AG04450 (cell line): ENCODE measurements at places on chromosomes 7 and 10.
A peak's percentile ranks its signal among the peaks of the same experiment; 100 is the strongest.

GRCh38 chr10:89776665-89777064, 75.3 kb downstream of the KIF20B start:
- DNase-seq, result no peak

GRCh38 chr10:95517536-95518454, 43.4 kb downstream of the SORBS1 start:
- no peak for DNase-seq

DNA sequence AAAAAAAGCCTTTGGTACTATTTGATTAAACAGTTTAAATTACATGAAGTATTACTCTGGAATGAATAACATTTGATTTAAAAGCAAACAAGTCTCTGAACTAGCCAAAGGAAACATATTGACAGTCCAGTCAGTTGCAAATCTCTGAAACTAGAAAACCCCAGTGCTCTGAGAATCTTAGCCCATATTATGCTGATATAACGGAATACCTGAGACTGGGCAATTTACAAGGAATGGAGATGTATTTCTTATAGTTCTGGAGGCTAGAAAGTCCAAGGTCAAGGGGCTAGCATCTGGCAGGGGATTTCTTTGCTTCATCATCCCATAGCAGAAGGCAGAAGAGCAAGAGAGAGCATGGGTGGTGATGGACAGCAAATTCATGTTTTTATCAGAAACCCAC, 21.7 kb upstream of the FKBP9 start:
- no peak for DNase-seq

DNA sequence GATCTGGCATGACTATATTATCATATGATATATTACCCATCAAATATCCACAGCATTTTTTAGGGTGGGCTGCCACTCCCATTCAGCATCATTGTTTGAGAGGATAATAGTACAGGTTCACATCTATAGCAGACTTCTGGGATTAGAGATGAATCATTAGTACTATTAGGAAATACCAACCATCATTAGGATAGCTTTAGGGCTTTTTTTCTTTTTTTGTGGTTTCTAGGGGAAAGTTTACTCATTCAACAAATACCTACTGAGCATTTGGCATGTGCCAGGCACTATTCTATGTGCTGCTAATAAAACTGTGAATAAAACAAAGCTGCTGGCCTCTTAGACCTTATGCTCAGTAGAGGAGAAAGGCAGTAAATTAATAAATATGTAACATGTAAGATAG, 40.6 kb downstream of the NHLRC2 start:
- no peak for DNase-seq

- peak; percentile 20 for DNase-seq
Observed at GRCh38 chr10:110919349-110919931, at the start of gene SHOC2. Gene SHOC2 (plus strand): TSS chr10:110919604. CDS start chr10:110964359, 44,755 bp downstream.

DNA sequence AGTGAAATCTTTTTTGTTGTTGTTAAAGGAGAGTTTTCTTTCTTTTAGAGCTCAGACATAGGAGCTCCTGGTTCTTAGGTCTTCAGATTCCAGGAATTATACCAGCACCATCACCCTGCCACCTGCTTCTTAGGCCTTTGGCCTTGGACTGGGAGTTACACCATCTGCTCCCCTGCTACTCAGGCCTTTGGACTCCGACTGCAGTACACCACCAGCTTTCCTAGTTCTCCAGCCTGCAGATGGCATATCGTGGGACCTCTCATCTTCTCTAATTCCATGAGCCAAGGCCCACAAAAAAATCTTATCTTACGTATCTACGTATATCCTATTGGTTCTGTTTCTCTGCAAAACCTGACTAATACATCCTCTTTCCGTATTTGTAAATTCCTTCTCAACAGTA, 5.1 kb upstream of the TACC2 start:
- no peak for DNase-seq

- DNase-seq, result no peak
Observed at GRCh38 chr10:70879207-70879606, 9.2 kb downstream of the PCBD1 start.

- DNase-seq, result no peak
Observed at GRCh38 chr7:138980563-138981291, 462 bp downstream of the KIAA1549 start.

GRCh38 chr10:83677795-83678194, 461.5 kb upstream of the GHITM start:
- no peak for DNase-seq
